SK-N-SH (cell line): ENCODE measurements at places on chromosomes 1 and 21. TPM values are rescaled to one million over a fixed set of nuclear protein-coding genes. Genes with fewer than 3 reads are reported as not detected.

The CELSR2 gene
- 1.7 and 3.5 TPM in 2 replicates for polyA plus RNA-seq

The LYPLAL1 gene
- 11.2 and 15.6 TPM in 2 replicates for polyA plus RNA-seq

The GBP3 gene
- polyA plus RNA-seq = 8.5 and 13.7 TPM in 2 replicates

The ANKRD34A gene
- polyA plus RNA-seq = 2.6 and 3.6 TPM in 2 replicates

The CDCA8 gene
- 18.9 and 22.9 TPM in 2 replicates for polyA plus RNA-seq

DNA sequence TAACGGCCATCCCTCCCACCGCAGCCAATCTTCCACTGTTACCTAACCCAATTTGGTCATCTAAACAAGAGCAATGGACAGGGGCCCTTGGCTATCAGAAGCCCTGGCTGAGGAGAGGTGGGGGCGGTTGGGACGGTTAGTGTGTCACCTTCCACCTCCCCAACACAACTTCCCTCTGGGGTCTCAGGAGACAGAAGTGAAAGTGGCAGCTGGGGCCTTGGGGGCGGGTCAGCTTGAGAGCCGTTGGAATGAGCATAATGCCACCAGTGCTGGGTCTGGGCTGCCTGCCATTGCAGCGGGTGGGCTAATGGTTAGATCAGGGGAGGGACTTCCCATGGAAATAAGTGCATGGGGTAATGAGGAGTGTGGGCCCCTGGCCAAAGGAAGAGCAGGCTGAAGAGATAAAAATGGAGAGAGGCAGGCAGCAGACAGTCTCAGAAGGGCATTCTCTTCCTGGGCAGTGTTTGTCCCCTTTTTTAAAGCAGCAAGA lies 7.9 kb downstream of the MEF2D start:
- no peak for DNase-seq

The FMO5 gene
- 0.30 and 0.50 TPM in 2 replicates for polyA plus RNA-seq

The FLG2 gene
- not detected in 2 replicates for polyA plus RNA-seq

DNA sequence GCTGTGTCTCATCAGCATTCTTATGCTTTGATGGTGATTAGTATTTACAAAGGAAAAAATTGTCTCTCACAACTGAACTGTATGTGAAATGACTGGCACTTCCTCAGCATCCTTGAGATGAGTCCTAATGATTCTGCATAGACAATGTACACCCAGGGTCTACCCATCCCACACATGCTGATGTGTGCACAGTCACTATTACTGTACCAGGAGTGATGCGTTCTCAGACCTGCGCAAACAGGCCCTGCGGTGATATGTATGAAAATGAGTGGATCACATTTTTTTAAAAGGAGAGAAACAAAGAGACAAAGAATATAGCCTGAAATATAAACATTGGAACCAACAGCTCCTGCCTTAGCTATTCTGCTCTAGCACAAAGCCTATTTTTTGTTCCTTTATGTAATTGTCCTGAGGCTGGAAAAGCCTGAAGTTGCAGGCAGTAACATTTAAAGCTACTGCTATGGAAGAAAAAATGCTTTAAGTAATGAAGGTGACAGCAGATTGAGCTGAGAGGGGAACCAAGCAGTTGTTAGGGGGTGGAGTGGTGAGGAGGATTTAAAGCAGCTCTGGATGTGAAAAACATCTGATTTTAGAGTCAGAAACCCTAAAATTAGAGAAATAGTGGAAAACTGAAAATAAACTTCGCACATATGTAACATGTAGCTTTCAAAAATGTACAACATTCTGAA lies 5.5 kb downstream of the RCAN1 start:
- DNase-seq = no peak

DNA sequence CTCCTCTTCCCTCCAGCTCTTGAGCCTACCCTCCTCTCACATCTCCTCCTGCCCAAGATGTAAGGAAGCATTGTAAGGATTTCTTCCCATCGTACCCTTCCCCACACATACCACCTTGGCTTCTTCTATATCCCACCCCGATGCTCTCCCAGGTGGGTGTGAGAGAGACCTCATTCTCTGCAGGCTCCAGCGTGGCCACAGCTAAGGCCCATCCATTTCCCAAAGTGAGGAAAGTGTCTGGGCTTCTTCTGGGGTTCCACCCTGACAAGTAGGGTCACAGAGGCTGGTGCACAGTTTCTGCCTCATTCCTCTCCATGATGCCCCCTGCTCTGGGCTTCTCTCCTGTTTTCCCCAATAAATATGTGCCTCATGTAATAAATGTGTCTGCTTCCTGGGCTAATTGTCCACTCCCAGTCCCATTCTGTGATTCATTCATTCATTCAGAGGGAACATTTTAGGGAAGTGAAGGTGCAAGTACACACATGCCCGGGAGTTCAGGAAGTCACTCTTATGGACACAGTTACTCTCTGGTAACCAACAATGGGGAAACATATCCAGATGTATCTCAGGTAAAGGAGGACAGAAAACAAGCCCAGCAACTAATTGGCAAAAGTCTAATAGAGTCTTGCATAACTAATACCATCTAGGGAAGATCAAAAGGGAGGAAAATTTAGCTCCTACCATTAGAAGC lies 1.9 kb downstream of the SPRR4 start:
- DNase-seq = no peak

DNA sequence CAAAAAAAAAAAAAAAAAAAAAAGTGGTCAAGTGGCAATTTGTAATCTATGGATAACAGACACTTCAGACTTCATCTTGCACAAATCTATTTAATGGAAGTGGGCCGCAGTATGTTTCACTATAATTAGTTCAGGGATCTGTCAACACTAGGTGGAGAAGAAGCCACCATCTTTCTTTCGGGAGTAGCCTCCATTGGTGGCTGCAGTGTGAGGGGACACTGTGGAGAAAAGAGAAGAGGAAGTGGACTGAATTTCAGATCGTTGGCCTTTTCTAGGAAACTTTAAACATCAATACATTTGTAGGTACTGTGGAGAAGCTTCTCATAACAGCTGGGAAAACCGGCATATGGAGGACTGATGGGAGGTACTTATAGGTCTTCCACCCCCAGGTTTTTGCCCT lies 8.0 kb upstream of the ELAPOR1 start:
- DNase-seq = no peak

The MEX3A gene
- 15.1 and 16.2 TPM in 2 replicates for polyA plus RNA-seq

The RNF186 gene
- polyA plus RNA-seq = not detected in 2 replicates

DNA sequence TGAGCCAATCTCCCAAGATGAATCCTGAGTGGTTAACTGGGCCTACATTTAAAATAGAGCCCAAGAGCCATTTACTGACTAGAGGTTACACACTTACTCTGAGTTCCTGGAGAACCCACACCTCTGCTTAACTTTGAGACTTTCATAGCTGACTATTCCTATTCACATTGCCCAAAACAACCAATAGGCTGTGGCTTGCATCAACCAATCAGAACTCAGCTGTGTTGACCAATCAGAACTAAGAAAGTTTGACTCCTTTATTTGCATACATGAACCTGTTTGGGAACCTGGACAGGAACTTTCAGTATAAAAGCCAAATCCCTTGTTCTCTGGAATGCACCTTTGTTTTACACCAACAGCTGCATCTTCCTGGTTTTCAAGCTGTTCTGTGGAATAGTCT lies 9.5 kb downstream of the ZSWIM5 start:
- DNase-seq = no peak

DNA sequence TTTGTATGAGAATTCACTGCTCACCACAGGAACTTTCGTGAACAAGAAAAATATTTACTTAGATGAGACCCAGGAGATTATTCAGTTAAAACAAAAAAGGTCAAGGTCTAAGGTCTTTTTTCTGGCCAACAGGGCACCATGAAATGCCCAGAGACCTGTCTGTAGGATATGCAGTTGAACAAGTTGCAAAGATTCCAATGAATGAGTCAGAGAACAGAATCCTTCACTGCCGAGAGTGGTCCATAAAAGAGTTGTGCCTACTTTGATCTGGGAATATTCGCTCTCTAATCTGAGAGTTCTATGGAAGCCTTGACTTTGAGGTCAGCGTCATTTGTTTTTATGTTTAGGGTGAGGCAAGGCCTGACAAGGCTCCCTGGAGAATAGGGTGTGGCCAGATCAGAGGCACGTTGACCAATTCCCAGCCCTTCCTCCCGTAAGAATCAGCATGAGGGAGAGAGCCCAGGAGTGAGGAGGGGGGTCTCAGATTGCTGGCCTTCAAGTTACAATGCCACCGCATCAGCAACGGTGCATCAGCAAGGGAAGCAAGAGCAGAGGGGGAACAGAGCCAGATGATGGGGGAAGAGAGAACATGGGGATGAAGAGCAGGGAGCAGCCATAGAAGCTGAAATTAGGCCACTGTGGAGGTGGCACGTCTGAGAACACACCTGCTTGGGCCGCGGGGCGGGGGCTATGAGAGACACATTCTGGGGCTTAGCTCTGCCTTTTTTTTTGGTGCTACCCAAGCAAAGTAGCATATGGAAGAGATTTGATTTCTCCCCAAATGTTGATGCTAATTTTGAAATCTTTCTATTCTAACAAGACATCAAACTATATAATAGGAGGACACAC lies 206.4 kb upstream of the RAB4A start:
- no peak for DNase-seq

The MTFR1L gene
- polyA plus RNA-seq = 53.6 and 61.2 TPM in 2 replicates

GRCh38 chr21:25938658-25939395 lies 204.1 kb downstream of the GABPA start:
- no peak for DNase-seq

The C8B gene
- polyA plus RNA-seq = not detected in 2 replicates

The WDR47 gene
- 7.9 and 11.1 TPM in 2 replicates for polyA plus RNA-seq

GRCh38 chr1:71166178-71167173 lies 85.6 kb upstream of the ZRANB2 start:
- no peak for DNase-seq

- DNase-seq = no peak
Observed at GRCh38 chr1:52332411-52332810, 33.6 kb downstream of the CC2D1B start.

GRCh38 chr1:172488393-172488792 lies 44.5 kb upstream of the PIGC start:
- no peak for DNase-seq

The IFNLR1 gene
- polyA plus RNA-seq = 0.29 and 0.30 TPM in 2 replicates

DNA sequence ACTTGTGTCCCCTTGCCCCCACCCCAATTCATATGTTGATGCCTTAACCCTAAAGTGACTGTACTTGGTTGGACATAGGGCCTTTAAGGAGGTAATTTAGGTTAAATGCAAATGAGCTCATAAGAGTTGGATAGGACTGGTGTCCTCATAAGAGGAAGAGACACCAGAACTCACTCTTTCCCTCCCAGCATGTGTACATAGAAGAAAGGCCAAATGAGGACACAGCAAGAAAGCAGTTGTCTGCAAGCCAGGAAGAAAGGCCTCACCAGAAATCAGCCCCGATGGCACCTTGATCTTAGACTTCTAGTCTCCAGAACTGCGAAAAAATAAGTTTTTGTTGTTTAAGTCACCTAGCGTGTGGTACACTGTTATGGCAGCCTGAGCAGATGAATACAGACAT lies 45.5 kb downstream of the RAB3GAP2 start:
- DNase-seq = no peak

The GRIK1 gene
- polyA plus RNA-seq = not detected in 2 replicates

- peak; percentile 97 for DNase-seq
Observed at GRCh38 chr1:157045250-157046218, at the start of gene ARHGEF11. ARHGEF11 (minus strand) TSS chr1:157045742; CDS start chr1:157044330, 1,412 bp downstream.

DNA sequence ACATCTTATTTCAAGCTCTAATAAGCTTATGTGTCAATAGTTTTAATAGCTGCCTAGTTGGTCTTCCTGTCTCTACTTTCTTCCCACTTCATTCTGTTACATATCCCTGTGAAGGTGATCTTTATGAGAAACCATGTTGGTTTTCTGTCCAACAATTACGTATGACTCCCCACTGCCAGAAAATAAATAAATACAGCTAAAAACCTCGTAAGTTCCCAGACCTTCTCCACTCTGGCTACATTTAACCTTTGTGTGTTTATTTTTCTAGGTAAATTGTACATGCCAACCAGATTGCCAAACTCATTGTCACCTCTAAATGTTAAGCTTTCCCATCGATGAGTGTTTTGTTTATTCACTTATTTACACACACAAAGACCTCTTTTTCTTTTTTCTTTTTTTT lies 147.2 kb downstream of the CRB1 start:
- no peak for DNase-seq

The RHD gene
- polyA plus RNA-seq = not detected in 2 replicates

- peak; percentile 87 for DNase-seq
Observed at GRCh38 chr1:16979475-16980327, 719 bp downstream of the MFAP2 start.

The NBPF4 gene
- polyA plus RNA-seq = not detected in 2 replicates

DNA sequence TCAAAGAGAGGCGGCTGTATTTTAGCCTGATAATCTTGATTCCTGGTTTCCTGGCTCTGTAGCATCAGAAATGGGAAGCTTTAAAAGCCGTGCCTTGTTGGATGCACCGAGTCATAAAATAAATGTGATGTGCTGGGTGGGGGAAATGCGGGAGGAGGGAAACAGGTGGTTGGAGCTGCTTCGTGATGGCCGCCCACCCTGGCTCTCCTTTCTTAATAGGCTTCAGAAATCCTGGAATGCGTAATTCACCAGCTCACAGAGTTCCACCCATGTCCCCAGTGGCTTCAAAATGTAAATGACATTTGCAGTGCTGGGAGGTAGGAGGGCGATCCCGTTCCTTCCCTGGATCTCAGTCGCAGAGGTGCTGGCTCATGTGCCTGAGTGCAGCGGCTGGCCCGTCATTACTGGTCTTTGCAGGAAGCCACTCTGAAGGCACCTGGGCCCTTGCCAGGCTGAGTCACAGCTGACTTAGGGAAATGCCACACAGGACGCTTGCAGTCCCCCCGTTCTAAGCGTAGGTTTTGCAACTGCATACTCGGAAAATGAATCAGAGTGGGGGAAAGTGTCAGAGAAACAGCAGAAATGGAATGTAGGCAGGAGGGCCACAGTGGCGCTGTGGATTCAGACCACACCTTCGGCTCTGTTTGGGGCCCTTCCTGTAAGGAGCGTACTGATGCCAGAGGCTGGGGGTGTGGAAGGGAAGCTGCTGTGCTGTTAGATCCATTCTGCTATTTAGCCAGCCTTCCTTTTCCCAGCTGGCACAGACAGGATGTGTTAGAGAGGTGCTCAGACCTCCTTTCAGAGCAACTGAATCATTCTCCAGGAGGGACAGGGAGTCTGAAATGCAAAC lies 37.6 kb downstream of the GALNT2 start:
- DNase-seq = no peak

GRCh38 chr1:117388328-117388727 lies 21.1 kb downstream of the MAN1A2 start:
- DNase-seq = no peak

DNA sequence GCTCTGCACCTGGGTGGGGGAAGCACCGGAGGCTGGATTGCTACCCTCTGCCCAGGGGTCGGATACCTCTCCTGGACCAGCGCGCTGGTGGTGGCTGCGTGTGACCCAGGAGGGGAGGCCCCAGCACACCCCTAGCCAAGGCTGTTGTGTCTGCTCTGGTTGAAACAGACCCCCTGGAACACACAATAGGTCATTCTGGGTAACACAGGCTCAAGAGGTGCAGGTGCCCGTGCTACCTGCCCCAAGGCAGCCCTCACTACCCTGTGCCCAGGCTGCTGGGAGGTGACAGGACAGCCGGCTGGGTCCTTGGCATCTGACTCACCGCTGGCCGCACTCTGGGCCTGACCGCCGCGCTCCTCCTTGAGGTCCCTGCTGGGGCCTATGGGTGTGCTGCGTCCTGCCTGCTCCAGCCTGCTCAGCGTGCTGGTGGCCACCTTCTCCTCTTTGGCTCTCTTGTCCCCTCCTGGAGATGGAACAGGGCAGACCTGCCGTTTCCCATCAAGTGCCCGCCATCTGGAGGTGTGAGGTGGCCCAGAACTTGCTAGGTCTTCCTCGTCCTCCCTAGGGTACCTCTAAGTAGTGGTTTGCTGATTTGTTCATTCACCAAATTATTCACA lies 30.0 kb downstream of the ZBTB17 start:
- DNase-seq = no peak

GRCh38 chr1:74343216-74343615 lies 108.0 kb downstream of the TNNI3K start:
- DNase-seq = peak; percentile 67

The CD52 gene
- not detected in 2 replicates for polyA plus RNA-seq
